ENCODE measurements at places on chromosomes 13 and 19.

DNA sequence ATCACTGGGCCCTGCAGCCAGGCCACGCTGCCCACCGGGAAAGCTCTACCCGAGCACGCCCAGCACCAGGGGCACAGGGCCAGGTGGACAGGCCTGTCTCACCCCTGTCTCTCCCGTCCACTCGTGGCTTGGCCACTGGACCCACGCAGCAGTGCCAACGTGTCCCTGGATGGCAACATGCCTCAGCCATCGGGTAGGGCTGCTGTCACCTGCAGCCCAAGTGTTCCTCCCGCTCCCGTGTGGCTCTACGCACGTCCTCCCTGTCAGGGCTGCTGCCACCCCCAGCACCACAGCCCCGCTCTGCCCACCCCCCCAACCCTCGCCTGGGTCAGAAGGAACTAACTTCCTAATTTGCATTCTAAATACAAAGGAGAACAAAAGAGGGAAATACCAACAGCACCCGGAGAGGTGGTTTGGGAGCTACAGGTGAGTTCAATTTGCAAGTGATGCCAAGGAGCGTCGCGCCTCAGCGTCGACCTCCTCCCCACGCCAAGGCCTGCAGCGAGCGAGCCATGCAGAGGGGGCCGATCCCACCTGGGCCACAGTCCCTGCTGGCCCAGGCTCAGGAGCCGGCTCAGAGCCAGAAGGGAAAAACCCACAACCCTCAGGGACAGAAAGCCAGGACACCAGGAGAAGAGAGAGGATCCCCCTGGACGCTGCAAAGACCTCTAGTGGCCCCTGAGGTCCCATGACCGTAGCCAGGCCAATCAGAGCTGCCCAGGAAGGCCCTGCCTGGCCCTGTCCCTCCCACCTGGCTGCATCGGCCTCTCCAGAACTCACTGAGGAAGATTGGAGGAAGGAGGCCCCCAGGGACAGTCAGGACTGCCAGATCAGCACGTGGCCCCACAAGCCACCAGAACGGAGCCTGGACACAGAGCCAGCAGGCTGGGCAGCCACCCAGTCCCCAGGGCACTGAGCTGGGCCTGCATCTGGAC is 128.4 kb upstream of the SPACA7 start:
- no peak for DNase-seq

- no peak for DNase-seq
These were observed 3.4 kb downstream of the ITGBL1 start for GRCh38 chr13:101455863-101456262.

- no peak for DNase-seq
These were observed 362.6 kb downstream of the FGF14 start for GRCh38 chr13:102039264-102039663.

DNA sequence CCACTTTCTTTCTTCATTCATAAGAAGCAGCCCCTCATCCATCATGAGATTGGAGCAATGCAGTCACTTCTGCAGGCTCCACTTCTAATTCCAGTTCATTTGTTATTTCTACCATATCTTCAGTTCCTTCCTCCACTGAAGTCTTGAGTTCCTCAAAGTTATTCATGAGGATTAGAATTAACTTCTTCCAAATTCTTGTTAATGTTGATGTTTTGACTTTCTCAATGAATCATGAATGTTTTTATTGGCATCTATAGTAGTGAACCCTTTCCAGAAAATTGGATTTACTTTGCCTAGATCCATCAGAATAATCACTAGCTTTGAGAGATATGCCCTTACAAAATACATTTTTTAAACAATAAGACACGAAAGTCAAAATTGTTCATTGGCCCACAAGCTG is 2567.7 kb upstream of the PCDH20 start:
- DNase-seq, result no peak

- no peak for DNase-seq
These were observed 314.7 kb downstream of the OLFM4 start for GRCh38 chr13:53343361-53343744.

DNA sequence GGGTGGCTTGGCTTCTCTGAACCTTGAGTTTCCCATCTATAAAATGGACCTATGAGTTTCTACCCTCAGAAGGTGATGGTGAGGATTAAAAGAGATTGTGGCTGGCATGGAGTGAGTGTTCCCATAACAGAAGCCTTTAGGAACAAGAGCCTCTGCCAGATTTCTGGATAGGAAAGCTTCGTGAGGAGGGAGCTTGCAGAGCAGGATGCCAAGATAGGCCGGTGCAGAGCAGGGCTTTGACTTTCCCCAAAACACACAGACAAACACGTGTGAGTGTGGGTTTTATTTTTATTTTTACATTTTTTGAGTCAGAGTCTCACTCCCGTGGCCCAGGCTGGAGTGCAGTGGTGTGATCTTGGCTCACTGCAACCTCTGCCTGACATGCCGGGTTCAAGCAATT is 3.7 kb upstream of the CNN1 start:
- DNase-seq, result no peak

- no peak for DNase-seq
These were observed 2.5 kb downstream of the PRTN3 start for GRCh38 chr19:843180-843835.

DNA sequence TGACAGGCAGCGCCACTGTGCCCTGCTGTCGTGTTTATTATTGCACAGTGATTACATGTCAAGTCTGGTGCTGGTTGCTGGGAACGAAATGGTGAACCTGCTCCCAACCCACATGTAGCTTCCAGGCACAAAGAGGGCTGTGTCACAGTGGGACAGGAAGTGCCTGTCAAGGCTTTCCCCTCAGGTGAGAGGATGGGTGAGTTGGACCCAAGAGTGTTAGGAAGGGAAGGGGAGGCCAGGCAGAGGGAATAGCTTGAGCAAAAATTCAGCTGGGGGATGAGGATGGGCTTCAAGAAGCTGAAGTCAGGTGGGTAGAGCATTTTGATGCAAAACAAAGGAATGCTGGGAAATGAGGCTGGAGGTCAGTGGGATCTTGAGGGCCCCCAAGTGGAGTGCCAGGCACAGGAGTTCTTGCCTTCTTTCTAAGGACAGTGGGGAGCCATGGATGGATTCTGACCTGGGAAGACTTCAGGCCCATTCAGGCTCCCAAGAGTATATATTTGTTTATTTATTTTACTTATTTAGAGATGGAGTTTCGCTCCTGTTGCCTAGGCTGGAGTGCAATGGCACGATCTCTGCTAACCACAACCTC is 8.5 kb upstream of the QTRT1 start:
- no peak for DNase-seq

GRCh38 chr13:48569104-48569666 is 36.3 kb upstream of the RCBTB2 start:
- no peak for DNase-seq

DNA sequence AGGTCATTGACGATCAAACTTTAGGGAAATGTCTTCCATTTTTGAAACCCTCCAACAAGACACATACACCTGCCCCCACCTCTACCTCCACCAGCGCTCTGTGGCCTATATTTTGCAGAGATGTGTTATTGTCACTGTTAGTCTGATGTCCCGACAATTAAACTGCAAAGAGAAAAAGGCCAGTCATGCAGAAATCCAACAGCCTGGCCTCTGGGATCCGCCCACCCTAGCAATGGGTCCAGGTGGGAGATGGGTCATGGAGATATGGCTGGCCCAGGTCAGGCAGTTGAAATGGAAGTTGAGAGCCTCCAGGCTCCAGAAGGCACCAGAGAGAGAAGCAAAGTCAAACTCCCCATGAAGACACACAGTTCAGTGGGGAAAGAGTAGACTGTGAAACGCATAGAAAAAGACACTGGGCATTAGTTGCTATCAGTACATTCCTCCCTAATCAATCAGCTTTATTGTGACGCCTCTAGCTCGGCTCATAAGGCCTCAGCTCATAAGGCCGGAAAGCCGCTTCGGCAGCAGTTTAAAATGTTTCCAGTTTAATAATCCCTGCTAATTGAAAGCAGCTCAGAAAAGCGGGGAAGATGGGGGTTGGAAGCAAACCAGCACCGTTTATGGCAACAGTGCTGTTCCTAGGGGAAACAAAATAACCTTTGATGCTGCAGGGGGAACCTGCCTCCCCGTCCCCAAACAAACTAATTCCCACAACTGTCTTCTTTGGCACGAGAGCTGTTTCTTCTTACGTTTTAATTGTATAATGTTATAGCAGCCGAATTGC is 239.7 kb upstream of the ZNF507 start:
- no peak for DNase-seq

DNA sequence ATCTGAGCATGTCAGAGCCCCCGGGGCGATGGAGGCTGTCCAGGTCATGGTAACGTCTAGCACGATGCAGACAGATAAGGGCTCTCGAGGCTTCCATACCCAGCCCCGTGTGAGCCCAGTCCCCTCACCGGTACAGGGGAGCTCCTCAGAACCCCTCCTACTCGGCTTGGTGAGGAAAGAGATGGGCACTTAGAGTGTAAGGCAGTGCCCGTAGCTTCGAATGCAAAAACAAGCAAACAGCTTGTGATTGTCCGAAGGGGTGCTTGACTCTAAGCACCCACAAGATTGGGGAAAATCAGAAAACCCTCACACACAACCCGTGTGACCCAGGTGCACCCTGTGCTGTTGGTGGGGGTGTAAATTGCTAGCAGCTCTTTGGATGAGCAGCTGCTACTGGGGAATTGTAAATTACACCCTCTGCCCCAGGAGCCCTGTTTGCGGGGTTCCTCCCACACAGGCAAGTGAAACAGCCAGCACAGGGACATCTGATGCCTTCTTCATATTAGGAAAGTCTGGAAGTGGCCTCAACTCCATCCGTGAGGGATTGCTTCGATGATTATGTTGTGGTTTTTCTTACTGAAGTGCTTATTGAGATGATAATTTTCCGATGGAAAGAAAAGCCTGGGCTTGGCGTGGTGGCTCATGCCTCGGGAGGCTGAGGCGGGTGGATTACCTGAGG is 918 bp upstream of the PSPN start:
- DNase-seq, result no peak

DNA sequence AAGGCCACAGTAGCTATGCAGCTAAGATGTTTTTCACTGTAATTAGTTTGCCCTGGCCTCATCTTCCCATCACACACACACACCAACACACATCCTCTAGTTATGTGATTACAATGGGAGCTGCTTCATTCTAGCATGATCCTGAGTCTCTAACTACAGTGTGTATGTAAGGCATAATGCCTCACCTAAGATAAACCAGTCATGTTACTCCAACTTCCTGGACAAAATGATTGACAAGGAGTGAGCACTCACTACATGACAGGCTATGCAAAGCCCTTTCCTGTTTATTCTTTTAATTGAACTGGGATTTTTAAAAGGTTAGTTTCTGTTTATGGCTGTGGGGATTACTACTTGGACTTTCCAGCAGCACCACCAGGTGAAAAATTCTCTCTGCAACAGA is 400.8 kb upstream of the ATXN8OS start:
- DNase-seq, result no peak

- DNase-seq, result no peak
These were observed 6.0 kb upstream of the GJB2 start for GRCh38 chr13:20198781-20199180.

DNA sequence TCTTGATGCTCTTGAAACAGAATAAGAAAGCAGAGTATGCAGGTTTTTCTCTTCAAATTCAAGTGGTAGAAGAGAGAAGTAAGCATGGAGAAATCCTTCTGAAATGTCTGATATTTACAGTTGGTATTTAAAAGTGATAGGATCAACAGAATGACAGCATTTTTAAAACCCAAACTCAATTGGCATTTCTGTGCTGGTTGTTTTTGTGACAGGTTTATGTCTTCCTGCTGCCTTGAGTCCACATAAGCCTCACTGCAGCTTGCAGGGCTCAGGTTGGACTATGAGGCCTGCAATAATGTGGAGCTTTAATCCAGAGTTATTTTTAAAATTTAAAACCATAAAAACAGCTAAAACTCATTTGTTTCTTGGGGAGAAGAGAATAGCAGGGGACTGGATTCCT is 105.1 kb downstream of the ZAR1L start:
- no peak for DNase-seq

DNA sequence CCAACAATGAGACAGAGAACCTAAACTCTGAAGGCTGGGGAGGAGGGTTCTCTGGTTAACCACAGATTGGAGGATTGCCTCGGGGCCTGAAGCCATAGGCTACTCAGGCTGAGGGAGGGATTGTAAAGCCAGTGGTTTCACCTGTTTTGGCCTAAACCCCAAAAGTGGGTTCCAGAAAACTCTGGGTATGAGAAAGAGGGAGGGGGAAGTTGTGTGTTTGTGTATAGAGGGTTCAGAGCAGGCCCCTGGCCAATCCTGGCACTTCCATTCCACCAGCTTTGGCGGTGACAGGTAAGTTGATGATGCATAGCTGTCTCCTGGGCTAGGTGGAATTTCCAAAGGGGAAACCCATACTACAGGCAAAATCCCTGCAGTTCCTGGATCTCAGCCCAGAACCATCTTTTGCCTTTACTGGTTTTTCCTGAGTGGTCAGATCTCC is 13.5 kb upstream of the CCDC97 start:
- no peak for DNase-seq

DNA sequence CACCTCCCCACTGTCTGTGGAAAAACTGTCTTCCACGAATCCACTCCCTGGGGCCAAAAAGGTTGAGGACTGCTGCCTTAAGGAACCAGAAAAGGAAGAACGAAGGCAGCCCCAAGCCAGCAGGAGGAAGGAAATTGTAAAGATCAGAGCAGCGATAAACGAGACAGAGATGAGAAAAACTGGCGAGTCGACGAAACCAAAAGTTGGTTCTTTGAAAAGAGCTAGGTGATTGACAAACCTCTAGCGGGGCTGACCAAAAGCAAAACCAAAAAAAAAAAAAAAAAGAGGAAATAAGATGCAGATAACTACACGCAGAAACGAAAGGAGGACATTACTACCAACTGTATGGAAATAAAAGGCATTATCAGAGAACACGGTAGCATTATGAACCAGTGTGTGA is 76.9 kb downstream of the GADD45B start:
- no peak for DNase-seq

- no peak for DNase-seq
These were observed 1207.8 kb downstream of the EFNB2 start for GRCh38 chr13:105327581-105328126.

DNA sequence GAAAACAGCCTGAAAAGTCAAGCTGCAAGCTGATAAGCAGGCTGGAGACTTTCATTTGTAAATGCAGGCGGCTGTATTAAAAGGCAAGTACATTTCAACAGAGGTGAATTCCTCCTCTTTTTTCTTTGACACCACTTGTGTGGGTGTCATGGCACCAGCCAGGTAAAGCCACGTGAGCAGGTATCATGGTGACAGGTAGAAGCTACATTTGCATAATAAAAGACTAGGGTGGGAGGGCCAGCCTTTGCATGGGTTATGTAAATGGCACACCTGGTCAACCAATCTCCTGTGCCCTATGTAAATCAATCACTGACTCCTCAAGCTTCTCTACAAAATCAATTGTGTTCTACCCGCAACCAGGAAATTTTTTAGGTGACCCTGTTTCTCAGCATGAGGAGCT is 68.2 kb downstream of the ZNF100 start:
- DNase-seq, result no peak

- DNase-seq, result no peak
These were observed 275.3 kb downstream of the COG6 start for GRCh38 chr13:39930544-39931444.

GRCh38 chr13:51731759-51732158 is 72.2 kb downstream of the DHRS12 start:
- DNase-seq, result no peak

DNA sequence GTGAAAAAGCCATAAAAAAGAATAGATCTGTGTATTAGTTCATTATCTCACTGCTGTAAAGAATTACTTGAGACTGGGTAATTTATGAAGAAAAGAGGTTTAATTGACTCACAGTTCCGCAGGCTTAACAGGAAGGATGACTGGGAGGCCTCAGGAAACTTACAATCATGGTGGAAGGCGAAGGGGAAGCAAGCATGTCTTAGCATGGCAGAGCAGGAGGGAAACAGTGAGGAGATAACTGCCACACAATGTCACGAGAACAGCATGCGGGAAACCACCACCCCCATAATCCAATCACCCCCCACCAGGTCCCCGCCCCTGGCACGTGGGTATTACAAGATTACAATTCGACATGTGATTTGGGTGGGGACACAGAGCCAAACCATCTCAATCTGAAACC is 39.1 kb upstream of the EEF1AKMT1 start:
- no peak for DNase-seq

Measured in urinary bladder (tissue), 4 donors.